Retinal pigment epithelial cell (primary cell): ENCODE measurements at places on chromosomes 12 and 14.

DNA sequence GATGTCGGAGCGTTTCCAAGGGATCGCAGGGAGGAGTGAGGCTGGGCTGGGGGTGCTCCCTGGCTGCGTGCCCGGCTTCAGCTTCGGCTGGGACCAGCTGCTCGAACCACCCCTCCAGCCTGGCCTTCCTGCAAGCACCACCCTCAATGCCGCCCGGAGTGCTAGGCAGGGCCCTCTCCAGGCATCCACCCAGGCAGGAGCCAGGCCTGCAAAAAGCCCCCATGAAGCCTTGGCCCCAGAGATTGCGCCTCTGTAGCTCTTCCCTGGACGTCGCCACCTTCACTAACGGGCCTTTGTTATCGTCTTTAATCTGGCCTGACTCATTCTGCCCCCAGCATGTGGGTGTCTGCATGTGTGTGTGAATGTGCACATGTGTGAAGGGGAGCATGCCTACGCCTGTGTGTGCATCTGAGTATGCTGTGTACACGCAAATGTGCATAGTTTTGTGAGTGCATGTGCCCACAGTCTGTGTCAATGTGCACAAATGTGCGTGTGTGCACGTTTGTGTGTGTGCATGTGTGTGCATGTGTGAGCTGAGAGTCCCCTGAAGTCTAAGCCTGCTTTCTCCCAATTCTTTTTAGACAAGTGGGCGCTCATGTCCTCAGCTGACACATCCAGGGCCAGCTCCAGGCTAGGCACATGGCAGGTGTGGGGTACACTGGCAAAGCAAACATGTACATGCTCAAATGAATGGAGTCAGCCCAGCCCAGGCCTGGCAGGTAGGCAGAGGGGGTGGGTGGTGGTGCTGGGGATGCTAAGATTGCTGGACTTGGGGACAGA is 195.4 kb upstream of the C14orf180 start:
- no peak for DNase-seq

- DNase-seq, result no peak
Observed at GRCh38 chr14:20327005-20327869, 5.8 kb downstream of the CCNB1IP1 start.

DNA sequence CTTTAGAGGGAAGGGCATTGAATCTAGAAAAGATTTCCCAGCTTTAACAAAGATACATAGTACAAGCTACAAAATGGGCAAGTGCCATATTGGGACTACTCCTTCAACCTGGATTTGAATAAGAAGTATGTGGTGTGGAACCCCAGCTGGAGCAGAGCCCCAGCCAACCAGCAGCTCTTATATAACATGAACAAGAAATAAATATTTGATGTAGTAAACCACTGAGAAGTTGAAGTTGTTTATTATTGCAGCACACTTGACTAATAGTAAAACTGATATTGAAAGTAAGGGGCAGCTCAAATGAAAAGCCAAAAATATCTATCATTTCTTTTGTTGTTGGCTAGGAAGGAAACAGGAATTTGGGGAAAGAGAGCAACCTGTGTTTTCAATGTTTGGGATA is 701.8 kb downstream of the TMTC2 start:
- DNase-seq, result no peak

- DNase-seq, result no peak
Observed at GRCh38 chr12:19261773-19262172, 132.2 kb downstream of the PLEKHA5 start.

DNA sequence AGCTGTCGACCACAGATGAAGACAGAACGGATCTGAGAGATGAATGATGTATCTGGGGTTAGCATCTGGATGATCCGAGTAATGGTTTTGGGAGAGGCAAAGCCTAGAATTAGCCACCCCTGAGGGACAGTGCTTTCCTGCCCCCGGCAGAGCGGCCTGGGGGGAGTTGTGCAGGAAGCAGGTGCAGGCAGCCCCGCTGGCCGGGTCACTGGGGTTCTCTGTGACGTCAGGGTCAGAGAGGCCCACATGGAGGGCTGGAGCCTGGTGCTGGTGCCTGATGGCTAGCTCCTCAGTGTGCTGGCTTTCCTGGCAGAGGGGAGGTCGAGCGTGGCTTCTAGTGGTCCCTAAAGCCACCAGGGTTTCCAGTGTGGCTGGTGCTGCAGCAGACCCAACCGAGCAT is 70.3 kb downstream of the ADGRD1 start:
- no peak for DNase-seq

DNA sequence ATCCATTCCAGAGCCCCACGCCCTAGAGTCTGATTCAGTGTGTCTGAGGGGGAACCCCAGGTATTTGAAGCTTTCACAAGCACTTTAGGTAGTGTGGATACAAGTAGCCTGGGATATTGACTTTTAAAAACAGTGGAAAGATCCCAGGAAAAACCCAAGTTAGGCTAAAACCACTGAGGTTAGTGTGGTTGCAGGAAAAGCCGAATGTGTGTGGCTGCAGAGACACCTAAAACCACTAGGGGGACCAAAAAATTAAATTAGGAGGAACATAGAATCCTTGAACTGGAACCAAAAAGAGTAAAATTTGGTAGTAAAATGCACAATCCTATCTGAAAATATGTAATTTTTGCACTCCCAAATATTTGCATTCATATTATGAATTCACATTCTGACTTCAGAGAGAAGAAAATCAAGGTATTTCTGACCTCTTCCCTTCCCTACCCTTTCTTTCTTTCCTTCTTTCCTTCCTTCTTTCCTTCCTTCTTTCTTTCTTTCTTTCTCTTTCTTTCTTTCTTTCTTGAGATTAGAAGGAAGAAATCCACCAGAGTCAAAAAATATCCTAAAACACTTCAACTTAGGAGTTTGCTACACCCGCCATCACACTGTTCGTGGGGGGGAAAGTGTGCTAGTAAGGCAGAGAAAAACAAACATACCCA is 37.8 kb downstream of the SLCO1A2 start:
- DNase-seq, result no peak
